AG04449 (cell line): ENCODE measurements at places on chromosomes 12 and 14.

- DNase-seq, result no peak
Measured at GRCh38 chr14:104320611-104321086, 182.3 kb downstream of the KIF26A start.

GRCh38 chr12:111773801-111774551, 7.2 kb downstream of the ALDH2 start:
- peak; percentile 74 for DNase-seq

- no peak for DNase-seq
Measured at GRCh38 chr12:4477129-4477528, 31.5 kb upstream of the FGF6 start.

- no peak for DNase-seq
Measured at GRCh38 chr12:62676521-62677307, 210.1 kb downstream of the MON2 start.

GRCh38 chr12:92294676-92295440, 149.2 kb upstream of the BTG1 start:
- DNase-seq, result no peak

- DNase-seq, result no peak
Measured at GRCh38 chr12:39081910-39082309, 176.5 kb upstream of the CPNE8 start.

DNA sequence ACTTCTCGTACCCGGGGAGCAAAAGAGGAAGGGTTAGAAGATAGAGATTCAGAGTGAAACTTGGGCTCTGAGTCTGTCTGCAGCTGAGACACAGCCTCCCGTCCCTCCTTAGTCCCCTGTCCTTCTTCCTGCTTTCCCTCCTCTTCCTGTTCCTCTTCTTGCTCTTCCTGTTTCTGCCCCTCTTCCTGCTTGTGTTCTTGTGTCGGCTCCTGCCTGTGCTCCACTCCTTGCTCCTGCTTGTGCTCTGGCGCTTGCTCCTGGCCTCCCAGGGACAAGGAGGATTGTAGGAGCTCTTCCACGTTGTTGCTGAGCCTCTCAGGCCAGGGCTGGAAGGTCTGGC, 3.0 kb downstream of the ACRBP start:
- no peak for DNase-seq

GRCh38 chr14:38901791-38902190, 201.2 kb downstream of the SEC23A start:
- no peak for DNase-seq

DNA sequence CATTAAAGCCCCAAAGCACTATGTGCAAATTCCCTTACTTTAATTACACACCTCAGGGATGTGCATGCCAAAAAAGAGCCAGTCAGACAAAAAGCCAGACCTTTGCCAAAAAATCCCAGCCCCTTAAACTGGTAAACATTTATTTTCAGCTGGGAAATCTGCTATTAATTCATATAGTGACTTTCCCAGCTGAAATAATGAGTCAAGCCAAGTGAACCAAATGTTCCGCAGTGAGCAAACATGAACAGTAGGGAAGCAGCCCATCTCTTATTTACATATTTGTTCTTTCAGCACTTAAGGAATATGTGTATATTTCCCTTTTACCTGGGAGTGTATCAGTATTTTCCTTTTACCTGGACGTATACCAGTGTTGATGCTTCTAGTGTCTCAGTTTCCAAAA, 44.0 kb upstream of the OTX2 start:
- no peak for DNase-seq

- no peak for DNase-seq
Measured at GRCh38 chr14:46581036-46581671, 70.4 kb downstream of the RPL10L start.

DNA sequence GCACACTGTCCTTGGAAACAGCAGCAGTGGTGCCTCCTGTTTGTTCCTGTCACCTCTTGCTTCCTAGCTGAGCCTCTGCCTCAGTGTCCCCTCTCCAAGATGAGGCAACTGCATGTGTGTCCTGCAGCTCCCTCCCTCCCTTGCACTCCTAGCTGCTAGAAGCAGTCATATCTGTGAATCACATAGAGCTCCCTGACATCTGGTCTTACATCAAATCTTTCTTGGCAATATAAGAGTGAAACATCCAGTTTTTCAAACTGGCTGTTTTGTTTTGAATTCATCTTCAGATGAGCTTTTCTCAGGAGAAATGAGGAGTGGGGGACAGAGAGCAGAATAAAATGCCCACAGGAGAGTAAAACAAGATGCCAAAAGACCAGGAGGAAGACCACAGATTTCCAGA, 103.7 kb downstream of the VCPKMT start:
- DNase-seq, result no peak

- no peak for DNase-seq
Measured at GRCh38 chr12:15575671-15576541, 213.3 kb downstream of the EPS8 start.

DNA sequence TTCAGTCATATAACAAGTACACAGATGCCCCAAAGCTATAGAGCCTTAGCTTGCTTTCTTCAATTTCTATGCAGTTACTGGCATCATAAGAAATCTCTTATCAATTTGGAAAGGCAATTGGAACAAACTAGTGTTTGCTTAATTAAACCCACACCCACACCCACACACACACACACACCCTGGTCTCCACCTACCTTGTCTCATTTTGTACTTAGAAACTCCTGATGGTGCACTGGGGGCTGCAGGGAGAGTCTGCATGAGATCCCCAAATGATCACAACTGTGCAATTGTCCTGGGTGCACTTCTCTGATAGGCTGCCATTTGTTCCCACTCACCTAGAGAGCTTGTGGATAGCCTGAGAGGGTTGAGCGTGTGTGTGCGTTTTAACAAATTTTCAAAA, 40.5 kb upstream of the PTCSC3 start:
- no peak for DNase-seq

GRCh38 chr12:14216405-14217294, 148.8 kb upstream of the ATF7IP start:
- DNase-seq, result no peak

GRCh38 chr12:123681605-123682004, 10.7 kb downstream of the TCTN2 start:
- DNase-seq, result no peak

- no peak for DNase-seq
Measured at GRCh38 chr14:33834466-33835260, 116.2 kb downstream of the EGLN3 start.

DNA sequence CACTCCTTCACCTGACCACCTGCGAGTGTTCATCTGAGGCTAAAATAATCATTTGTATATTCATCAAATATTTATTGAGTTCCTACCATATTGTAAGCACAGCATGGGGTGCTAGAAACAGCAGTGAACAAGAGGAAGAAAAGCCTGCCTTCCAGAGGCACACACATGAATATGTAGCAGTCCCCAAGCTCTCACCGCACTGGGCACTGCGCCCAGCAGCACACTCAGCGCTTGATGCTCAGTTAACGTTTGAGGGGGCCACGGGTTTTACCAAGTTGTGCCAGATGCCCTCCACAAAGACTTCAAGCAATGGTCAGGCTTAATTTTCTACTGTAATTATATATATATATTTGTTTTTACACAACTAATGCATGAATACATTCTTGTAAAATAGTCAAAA, 52.0 kb downstream of the HELB start:
- DNase-seq, result no peak

DNA sequence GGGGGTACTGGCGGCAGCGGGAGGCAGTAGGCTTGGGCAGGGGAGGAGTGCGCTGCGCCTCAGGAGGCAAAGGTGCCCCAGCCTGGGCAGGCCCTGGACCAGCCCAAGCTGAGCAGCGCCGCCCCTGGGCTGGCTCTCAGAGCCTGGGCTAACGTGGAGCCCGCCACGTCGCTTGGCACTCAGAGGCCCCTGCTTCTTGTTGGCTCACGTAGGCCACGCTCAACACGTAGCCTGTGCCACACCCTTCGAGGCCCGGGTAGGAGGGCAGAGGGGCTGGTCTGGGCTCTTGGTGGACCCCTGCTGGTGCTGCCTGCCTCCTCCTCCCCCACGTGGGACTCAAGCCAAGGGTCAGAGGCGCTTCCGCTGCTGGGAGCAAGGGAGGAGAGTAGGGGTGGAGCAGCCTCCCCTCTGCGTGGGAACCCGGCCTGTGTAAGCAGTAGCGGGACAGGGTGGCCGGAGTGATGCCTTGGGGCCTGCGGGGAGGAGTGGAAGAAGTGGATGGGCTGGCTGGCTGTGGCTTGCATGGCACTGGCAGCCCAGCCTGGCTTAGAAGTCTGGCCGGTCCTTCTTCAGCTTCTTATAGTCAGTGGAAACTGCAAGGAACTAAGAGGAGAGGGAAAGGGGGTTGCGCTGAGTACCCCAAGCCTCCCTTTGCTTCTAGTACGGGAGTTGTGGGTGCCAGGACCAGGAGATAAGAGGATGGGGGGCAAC, 5.7 kb downstream of the SHMT2 start:
- DNase-seq, result no peak

GRCh38 chr12:138898-139534, 72.4 kb downstream of the IQSEC3 start:
- no peak for DNase-seq

DNA sequence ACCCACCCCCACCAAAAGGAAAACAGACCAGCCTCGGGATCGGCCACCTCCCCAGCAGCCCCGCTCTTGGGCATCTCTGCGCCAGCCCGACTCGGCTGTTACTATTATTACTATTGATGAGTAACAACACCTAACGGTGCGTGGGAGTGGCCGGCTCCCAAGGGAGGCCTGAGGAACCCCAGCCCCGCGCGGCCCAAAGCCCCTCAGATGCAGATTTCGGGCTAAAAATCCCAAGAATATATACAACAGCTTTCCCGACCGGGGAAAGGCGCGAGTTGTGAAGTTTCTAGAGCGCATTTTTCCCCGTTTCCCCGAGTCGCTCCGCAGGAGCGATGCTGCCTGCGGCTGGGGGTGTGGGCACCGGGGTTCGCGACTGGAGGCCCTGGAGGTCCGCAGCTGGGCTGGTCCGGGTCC, 565 bp downstream of the NT5DC3 start:
- DNase-seq, result no peak

DNA sequence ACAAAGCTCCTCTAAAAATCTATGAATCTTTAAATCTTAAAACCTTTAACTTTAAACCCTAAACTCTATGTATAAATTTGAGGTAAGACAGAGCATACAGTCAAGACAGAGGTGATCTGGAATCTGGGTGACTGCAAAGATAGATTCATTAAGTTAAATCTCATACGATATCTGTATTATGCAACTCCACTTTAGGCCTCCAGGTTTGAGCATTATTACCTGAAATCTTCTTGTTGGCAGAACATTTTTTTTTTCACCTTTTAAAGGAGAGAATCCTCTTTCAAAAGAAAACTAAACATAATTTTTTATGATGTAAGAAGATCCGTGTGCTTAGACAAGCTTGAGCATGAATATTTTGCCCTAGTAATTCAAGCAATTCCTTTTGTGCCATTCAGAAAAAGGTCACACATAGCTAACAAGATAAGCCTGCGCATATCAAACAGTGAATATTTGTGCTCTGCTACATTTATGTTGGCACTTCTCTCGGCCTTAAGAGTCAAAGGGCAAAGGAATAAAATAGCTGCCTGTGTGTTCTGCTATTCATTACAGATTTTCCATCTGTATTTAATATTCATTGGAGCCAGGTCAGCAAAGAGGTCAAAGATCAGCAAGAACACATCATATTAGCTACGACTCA, 163.3 kb downstream of the TMTC3 start:
- no peak for DNase-seq

- DNase-seq, result no peak
Measured at GRCh38 chr14:59852350-59852749, 18.2 kb downstream of the RTN1 start.

- no peak for DNase-seq
Measured at GRCh38 chr14:104784846-104785707, 10.5 kb downstream of the AKT1 start.

GRCh38 chr12:57902478-57902969, 38.8 kb upstream of the ATP23 start:
- no peak for DNase-seq

DNA sequence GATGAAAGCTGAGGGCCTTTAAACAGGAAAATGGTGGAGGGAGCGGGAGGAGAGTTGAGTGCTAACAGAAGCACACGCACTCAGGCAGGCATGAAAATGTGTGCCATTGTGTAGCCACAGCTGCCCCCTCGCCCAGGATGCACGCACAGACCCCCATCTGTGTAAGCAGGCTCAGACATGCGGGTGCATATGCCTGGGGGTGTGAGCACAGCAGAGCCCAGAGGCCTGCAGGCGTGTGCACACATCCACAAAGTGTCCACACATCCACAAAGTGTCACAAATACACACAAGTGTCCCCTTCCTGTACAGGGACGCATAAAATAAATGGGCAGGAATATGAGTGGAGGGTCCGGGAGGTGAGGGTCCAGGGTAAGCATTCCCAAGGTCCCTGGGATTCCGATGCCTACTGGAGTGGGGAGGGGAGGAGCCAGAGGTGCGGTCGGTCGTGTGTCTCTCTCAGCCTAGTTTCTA, 805 bp upstream of the KRT7 start:
- DNase-seq, result no peak

GRCh38 chr12:23006413-23006812, 381.4 kb downstream of the ETNK1 start:
- no peak for DNase-seq

DNA sequence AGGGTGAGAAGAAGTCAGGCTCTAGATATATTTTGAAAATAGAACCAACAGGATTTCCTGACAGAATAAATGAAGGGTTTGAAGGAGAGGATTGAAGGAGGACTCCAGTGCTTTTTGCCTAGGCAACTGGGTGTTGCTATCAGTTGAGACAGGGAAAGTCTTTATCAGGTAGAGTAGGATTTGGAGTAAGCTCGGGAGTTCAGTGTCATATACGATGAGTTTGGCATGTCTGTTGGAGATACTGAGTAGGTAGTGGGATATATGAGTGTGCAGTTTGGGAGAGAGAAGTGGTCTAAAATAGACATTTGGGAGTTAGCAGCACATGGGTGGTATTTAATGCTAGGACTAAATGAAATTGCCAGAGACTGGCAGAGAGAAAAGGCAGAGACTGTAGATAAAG, 141.2 kb downstream of the SAMD4A start:
- no peak for DNase-seq

DNA sequence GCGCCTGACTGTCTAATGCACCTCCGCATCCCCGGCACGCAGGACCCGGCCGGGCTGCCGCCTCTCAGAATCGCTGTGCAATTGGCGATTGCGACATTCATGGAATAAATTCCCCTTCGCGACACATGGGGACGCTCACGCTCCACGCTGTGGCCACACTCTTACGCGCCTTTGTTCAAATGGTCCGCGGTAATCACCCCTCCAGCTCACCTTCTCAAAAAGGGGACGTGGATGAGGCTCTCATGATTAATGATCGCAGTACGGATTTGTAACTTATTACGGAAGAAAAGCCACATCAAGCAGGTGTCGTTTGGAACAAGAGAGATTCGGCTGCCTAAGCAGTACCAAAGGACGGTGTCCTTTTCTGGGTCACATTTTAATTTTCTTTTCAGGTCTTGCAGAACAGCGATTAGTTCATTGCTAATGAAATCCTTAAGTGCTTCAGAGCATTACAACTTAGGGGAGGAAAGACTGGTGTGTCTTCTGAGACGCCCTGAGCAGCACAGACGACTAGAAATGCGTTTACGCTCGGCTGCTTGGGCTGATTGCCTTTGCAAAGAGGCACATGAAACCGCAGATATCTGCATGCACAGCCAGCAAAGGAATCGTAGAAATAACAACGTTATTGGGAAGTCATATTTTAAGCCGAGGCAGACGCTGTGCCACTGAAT, 37.3 kb upstream of the ADGRD1 start:
- DNase-seq, result no peak

GRCh38 chr14:65500075-65500474, 87.5 kb downstream of the FUT8 start:
- no peak for DNase-seq
